ENCODE measurements at places on chromosomes 3 and 15.

DNA sequence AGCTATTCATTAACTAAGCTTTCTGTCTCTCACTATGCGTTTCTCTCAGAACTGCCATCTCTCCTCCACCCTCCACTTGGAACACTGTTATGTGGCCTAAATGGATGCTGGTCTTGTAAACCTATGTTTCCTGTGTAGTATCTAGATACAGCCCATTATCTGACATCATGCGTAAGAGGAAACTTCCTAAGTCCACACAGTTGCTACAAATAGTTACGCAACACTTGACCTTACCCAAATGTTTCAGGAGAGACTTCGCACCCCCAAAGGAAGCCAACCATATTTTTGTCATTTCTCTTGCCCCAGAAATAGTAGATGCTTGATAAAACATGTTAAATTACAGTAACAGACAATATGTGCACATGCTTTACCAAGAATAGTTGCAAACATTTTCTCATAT, 87.2 kb upstream of the TPRG1 start:
- no peak for DNase-seq

GRCh38 chr3:124149771-124150170, 157.8 kb upstream of the ROPN1 start:
- DNase-seq, result no peak

DNA sequence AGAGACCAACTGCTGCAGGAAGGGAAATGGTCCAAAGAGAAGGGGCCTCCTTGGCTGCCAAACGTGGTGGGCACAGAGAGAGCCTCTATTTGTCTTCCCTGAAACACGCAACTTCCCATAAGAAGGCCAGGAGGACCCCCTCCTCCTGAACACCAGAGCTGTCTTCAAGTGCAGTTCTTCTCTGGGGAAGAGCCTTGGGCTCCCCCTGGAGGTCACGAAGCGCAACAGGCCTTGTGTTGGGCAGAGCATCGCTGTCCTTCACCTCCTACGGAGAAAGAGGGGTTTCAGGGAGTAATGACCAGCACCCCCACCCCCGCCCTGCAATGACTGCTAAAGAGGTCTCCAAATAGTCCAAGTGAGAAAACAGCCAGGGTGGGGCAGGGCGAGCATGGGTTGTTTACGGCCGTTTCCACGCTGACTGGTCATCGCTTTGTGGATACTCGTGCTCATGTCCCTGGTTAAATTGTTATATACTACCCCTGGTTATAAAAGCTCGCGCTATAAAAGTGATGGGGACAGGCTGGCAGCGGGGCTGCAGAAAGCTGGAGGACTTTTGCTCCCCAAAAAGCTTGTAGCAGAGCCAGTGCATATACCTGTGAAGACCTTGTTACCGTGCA, 397.5 kb upstream of the ATP10A start:
- no peak for DNase-seq

DNA sequence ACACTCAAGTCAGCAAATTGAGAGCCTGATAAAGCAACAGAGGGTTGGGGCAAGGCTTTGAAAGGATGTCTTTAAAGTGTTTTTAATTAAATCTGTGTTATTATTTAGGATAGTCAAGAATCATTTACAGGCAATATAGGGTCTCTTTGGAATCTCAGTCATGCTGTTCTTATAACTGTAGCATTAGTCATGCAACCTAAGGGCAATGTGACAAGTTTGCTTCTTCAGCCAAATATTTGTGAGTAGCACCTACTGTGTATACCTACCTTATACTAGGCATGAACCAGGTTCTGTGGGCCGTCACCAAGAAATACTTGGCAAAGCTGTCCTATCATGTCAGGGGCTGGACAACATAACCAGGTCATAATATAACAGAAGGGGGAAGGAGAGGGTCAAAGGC, 184.6 kb upstream of the TRIM42 start:
- no peak for DNase-seq

DNA sequence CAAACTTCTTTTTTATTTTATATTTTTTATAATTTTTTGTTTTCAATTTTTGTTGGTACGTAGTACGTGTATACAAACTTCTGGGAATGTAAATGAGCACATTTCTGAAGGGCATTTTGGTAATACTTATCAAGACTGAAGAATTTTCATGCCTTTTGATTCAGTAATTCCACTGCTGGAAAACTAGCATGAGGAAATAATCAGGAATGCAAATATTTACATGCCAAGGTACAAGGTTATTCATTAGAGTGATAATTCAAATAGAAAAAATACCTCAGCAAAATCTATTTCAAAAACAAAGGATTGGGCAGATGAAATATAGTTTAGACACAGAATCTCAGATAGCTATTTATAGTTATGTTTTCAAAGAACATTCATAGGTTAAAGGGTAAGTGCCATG, 128.7 kb downstream of the DMXL2 start:
- DNase-seq, result no peak

DNA sequence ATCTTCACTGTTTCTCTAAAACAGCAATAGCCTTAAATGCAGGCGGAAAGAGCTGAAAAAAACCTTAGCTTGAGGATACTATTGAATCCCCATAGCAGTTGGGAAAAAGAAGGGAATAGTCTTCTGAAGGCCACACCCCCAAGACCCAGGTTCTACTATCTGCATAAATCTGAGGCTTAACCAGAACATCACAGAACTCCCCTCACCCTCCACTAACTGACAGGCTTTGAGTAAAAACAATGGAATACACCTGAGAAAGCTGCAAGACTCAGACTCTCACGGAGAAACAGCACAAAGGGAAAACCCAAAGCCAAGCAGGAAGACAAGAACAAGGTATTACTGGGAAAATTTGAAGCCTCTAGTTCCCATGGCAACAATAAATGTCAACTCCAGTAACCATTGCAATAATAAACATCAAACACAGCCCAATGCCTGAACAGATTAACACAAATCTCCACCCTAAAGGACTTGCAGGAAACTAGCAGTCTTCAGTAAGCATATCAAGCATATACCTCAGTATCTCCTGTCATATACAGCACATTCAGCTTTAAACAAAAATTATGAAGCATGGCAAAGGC, 56.4 kb downstream of the TMCC1 start:
- DNase-seq, result no peak

DNA sequence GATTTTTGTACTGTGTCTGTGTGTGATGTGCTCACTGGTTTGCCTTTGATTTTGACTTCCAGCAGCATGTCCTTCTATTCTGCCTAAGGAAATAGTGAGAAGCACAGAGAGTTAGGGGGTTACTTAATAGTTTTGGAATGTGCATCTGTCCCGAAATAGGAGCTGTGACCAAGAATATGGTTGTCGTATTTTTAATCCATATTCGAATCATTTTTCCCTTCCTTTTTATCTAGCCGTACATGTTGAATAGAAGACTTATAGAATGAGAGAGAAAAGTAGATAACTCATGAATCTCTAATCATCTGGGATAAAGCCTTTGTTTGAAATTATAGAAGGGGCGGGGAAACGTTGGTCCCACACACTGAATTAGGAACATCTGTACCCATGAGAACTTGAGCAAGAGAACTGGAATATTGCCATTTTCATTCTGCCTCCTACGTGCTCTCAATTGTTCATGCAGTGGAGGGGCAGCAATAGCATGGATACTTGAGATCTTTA, 23.6 kb downstream of the CRTC3 start:
- DNase-seq, result no peak

DNA sequence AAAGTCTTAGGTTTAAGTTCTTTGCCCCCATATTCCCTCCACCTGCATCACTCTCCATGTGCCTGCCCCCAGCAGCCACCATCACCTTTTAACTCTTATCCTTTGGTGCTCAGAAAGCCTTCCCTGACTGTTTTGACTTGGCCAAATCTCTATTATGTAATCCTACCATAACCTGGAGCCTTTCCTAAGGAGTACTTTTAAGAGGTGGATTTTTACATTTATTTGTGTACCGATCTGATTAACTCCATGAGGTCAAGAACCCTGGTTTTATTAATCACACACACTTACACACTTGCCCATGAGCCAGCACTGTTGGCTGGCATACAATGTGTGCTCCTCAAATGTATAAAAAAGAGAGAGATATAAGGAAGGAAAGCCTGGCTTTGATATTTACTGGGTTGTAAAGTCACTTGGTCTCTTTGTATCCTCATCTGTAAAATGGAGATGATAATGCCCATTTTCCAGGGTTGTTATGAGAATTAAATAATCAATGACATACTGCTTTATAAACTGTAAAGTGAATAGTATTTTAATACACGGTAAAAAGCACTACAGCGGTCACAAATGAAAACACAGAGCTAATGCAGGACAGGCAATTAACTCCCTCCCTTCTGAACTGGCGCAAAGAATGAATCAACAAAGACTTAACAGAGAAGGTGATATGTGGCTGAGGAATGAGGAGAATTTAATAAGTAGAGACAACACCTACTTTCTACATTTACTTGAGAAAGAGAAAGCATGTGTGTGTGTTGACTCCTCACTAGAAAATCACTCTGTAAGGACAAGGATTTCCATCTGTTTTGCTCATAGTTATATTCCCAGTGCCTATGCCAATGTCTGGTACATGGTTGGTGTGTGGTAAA, 45.4 kb downstream of the ATP13A4 start:
- DNase-seq, result no peak

DNA sequence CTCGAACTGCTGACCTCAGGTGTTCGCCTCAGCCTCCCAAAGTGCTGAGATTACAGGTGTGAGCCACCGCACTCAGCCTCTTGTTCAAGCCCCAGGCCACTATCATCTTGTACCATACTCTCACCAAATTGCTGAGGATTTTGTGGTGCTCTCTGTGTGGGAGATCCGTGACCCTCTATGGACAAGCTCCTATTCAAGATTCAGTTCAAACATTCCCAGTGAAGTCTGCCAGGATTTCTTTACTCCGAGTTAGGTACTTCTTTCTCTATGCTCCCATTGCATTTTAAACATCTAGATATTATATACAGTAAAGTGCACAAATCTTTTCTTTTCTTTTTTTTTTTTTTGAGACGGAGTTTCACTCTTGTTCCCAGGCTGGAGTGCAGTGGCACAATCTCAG, 856 bp upstream of the TM4SF19 start:
- DNase-seq, result no peak

- no peak for DNase-seq
Observed at GRCh38 chr15:36925049-36925448, 175.3 kb downstream of the MEIS2 start.

DNA sequence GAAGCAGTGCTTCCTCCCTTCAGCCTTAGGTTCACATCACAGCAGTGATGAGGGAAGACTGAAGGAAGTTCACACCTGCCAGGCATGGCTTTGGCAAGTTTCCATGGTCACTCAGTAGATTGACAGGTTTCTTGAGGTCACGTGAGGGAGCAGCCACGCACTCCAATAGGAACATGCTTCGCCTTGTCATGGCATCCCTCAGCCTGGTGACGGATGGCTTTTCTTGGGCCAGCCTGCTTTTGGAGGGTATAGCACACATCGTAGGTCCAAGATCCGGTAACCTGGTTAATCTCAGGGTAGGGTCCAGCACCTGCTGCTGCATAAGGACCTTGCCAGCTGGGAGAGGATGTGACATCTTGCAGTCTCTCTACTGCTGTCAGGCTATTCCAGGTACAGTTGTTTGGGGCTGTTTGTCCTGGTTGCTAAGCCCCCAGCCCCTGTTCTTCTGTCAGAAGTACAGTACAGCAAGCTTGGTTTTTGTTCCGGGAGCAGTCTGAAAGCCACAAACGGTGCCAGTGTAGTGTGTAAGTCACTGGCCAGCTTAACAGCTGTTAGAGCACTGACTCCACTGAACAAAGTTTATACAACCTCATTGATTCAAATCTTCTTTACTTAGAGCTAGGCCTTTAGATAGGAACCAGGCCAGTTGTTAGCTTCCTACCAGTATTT, 42.3 kb downstream of the PSMD6 start:
- DNase-seq, result no peak
